ENCODE measurements at places on chromosomes 5 and 9.

DNA sequence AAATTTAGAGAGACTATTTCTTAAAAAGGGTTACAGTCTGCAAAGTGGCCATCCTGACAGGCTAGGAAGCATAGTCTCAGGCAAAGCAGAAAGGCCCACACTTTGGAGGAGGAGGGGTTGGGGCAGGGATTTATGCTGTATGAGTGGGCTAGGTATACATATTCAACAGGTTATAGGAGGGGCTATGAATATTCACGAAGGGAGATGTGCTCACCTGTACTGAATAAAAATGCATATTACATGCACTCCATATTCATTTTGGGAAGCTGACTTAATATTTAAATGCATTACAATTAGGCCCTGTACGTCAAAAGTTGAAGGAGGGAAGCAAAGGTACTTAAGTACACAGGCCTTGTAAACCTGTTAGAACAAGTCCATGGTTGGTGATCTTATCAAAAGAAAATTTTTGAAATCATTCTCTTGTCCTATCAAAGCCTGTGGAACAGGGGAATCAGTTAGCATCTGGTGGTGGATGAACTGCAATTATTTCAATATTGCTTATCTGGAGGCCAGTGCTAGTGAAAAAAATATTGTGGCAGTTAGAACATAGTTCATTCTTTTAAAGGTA lies 1.6 kb downstream of the CENPP start:
- DNase-seq, result no peak

DNA sequence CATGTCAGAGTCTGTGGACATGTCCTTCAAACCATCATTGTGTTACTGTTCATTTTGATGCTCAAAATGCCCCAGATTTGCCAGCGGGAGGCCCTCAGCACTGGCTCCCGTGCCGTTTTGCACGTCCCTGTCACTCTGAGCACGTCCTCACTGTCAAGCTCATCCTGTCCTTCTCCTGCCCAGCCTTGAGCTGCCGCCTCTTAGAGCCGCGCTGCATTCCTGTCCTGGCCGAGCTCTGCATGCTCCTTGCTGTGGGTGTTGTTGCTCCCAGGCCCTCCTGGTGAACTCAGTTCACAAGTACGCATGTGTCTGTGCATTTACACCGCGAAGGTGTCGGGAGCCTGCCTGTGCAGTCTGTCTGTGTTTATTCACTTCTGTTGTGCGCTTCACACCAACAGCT lies 62.2 kb downstream of the WNK2 start:
- no peak for DNase-seq

GRCh38 chr5:1498623-1499416 lies 24.9 kb downstream of the LPCAT1 start:
- no peak for DNase-seq

DNA sequence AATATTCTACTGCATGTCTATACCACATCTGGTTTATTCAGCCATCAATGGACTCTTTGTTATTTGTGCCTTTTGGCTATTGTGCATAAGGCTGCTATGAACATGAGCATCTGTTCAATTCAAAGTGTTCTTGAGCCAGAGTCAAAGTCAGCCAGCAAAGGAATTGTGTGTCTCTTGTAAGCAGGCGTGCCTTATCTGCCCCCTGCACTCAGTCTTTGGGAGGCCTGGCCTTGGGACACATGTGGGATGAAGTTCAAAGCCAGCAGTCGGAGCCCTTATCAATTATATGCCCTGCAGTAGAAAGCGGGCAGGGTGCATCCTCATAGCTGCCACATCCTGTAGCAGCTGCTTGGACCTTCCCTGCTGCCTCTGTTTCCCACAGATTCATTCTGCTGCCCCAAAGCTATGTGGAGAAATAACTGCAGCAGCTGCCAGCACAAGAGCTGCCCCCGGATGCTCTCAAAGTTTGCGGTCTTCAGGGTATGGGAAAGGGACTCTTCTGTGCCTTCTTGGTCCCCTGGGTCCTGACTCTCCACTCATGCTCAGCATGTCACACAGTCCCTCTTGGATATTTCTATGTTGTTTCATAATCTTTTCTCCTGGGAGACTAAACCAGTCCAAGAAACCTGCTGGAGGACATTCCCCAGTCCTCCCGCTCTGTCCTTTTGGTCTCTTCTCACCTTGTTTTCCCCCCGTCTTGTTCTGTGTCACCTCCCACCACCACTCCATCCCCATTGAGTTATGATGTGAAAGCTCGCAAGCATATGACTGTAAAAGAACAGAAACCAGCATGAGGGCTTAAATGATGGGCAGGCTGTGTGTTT lies 35.9 kb downstream of the STOM start:
- no peak for DNase-seq

GRCh38 chr9:126558051-126558665 lies 55.6 kb upstream of the LMX1B start:
- DNase-seq, result peak; percentile 50

DNA sequence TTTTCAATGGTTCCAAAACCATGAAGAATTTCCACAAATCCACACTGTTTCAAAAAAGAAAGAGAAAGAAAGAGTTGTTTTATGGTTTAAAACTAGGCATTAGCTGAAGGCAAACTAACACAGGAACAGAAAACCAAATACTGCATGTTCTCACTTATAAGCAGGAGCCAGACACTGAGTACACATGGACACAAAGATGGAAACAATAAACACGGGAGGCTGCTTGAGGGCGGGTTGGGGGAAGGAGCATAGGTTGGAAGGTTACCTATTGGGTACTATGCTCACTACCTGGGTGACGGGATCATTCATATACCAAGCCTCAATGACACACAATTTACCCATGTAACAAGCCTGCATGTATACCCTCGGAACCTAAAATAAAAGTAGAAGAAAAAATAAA lies 45.0 kb downstream of the SEMA6A start:
- no peak for DNase-seq

GRCh38 chr5:42492974-42493373 lies 69.7 kb downstream of the GHR start:
- no peak for DNase-seq

DNA sequence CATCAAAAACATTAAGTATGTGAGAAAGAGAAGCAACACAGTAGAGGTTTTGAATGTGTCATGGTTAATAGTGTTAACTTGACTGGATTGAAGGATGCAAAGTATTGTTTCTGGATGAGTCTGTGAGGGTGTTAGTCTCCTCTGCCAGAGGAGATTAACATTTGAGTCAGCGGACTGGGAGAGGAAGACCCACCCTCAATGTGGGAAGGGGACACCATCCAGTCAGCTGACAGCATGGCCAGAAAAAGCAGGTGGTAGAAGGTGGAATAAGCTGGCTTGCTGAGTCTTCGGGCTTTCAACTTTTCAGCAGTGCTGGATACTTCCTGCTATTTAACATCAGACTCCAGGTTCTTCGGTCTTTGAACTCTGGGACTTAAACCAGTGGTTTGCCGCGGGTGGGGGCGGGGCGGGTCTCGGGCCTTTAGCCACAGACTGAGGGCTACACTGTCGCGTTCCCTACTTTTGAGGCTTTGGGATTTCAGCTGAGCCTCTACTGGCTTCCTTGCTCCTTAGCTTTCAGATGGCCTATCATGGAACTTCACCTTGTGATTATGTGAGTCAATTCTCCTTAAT lies 309.9 kb upstream of the ST8SIA4 start:
- no peak for DNase-seq

GRCh38 chr5:129904102-129904666 lies at the start of gene CHSY3:
Gene CHSY3 (plus strand): TSS chr5:129904465.
- no peak for DNase-seq

DNA sequence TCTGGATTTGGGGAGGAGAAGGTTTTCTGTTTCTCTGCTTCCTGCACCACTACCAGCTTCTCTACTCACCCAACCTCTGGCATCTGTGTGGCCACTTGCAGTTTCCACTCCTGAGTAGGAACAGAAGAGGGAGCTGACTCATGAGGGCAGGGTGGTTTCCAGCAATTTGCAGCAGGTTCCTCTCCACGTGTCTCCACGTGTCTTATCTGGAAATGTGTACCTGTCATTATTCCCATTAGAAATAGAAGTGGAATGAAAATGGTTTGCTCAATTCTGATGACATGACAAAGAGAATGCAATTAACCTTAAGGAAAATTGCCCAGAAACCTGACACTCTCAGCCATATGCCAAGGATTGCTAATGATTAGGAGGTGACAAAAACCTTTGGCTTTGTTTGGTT lies 33.0 kb downstream of the EGFLAM start:
- DNase-seq, result no peak

DNA sequence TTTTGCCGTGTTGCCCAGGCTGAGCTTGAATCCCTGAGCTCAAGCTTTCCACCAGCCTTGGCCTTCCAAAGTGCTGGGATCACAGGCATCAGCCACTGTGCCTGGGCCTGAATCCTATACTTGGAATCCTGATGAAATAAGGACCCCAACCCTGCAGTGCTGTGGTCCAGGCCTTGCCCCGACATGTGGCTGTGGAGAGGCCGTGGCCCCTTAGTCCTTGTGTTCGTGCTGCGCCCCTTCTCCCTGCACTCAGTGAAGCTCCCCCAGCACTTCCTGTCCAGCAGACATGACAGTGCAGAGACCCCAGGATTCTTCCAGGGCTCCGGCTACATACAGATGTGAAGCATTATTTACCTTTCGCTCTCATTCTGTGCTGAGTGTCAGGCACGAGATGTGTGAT lies 52.9 kb downstream of the EHMT1 start:
- no peak for DNase-seq

GRCh38 chr9:7844242-7844641 lies 44.7 kb upstream of the DMAC1 start:
- no peak for DNase-seq

DNA sequence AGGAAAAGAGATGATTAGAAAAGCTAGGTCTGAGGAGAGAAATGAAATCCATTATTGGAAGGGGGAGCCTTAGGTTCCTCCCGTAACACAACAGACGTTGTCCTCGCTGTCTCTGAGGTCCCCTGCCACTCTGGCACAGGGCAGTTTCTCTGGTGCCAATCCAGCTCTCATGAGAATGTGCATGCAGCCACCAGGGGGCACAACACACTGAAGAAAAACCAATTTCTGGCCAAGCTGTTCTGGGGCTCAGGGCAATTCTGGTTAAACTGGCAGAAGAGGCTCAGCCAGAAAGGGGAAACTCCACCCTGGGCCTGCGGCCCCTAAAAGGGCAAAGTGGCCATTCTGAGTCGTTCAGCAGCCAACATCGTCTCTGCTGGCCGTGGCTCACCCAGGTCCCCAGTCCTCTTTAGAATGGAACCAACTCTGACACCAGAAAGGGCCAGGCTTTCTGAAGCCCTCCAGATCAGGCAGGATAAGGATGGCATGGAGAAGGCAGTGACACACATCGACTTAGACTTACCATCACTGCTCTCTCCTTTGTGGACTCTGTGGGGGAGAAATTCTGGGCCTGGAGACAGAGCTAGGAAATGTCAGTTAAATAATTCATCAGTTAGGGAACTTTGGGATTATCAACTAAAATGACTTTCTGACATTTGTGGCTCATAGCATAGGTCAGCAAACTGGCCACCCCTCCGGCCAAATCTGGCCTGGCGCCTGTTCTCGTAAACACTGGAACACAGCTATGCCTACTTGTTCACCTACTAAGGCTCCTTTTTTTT lies 58.5 kb upstream of the GOLPH3 start:
- peak; percentile 78 for DNase-seq

DNA sequence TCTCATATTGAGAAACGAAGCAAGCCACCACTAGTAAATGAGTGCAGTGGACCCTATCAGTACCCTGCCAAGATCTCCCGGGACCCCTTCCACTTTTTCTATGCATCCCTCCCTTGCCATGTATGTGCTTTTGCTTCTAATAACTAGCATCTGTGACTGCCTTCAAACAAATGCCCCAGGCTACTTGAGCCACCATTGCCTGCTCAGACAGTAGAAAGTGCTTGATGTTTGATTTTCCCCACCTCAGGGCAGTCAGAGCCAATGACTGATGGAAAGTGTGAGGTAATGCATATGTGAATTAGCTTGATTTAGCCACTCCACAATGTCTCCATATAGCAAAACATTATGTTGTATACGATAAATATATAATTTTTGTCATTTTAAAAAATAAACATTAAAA lies 797.3 kb upstream of the ACO1 start:
- no peak for DNase-seq

GRCh38 chr5:83955916-83956315 lies 235.3 kb upstream of the HAPLN1 start:
- no peak for DNase-seq

DNA sequence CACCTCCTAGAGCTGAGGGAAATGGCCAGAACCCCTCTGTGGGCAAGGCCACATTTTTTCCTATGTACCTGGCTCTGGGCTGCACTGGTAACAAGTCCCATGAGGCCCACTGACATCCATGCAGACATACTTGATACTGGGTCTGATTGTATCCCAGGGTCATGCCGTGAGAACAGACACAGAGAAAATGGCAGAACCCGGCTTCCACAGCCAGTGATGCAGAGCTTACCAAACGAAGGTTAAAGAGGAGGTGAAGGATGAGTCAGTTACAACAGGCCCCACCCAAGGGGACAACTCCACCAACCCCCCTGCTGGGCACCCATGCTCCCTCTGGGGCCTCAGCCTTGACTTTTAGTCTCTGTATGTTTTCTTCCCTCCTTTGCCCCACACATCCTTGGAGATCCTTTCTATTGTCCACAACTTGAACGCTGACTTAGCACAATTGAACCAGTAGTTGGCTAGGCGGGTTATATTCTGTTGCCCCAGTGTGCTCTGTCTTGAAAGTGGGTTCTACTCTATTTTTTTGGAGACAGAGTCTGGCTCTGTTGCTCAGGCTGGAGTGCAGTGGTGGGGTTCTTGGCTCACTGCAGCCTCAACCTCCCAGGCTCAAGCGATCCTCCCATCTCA lies 93.5 kb downstream of the DAP start:
- DNase-seq, result no peak
